ENCODE measurements at places on chromosomes 12 and 14. TPM values are rescaled to one million over a fixed set of nuclear protein-coding genes. Genes with fewer than 3 reads are reported as not detected.

DNA sequence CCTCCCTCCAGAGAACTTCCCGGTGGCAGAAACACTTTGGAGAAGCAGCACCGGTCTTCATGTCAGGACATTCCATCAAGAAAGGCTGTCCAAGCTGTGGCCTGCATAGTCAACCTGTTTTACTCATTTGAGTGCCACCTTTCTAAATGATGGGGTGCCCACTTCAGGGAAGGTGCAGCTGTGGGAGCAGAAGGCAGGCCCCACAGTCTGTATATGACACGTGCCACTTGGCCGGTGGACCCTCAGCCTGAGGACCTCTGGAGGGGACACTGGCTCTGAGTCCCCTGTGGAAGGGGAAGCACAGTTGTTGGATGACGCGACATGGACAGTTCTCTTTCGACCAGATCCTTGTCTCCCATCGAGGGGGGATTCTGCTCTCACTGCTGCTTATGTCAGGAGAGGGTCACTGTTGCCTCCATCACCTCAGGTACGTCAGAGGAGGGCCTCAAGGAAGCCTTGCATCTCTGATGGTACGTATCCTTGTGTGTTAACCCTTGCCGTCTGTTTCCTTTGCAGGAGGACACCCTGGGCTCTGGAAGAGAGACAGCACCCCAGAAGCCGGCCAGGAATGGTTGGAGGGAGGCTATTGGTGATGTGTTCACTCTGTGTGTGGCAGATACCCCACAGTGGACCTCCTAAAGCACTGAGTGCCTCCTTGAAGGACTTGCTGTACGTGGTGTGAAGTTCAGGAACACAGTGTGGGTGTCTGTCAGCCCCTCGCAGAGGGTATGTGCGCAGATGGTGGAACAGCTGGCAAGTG, 132.1 kb upstream of the RTL1 start:
- H3K27ac ChIP-seq: no peak overlapping the region
- DNase-seq: no peak
- no peak overlapping the region for H3K4me3 ChIP-seq
- H3K36me3 ChIP-seq: no peaks in the 10 kb centered on the region

GRCh38 chr12:8709124-8709830, 11.5 kb downstream of the RIMKLB start:
- H3K27ac ChIP-seq: no peak overlapping the region
- H3K4me1 ChIP-seq: peaks cover 11% of the 10 kb centered on the region
- no peaks in the 10 kb centered on the region for H3K27me3 ChIP-seq
- H3K4me3 ChIP-seq: no peak overlapping the region

GRCh38 chr14:45838597-45838996, 585.6 kb upstream of the MIS18BP1 start:
- DNase-seq: no peak
- H3K4me3 ChIP-seq: no peak overlapping the region
- no peaks in the 10 kb centered on the region for H3K4me1 ChIP-seq
- no peak overlapping the region for H3K27ac ChIP-seq
- H3K36me3 ChIP-seq: no peaks in the 10 kb centered on the region

DNA sequence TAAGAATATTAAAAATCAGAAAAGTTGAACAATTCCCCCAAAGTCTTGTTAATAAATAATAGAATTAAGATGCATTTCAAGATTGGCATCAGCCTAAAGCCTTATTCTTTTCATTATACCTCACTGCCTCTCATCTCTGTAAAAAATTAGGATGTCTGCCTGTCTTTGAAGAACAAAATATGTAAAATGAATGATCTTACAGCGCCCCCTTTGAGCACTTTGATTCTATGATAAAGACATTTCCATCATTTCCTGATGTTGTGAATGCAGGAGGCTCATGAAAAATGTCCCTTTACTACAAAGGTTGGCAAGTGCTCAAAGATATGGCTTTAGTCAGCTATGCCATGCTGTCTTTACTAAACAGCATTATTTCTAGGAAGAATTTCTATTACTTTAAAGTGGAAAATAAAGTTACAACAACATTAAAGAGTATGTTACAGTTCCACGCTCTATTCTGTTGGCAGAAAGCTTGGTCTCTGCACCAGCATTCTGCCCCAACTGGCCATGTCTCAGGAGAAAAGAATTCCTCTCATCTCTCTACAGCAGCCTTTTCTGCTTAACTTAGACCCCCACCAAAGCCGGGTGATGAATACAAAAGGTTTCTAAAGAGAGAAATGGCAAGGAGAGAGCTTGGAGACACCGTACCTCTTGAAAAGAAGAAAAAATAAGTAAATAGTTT, 95.1 kb downstream of the LLPH start:
- H3K4me1 ChIP-seq: no peaks in the 10 kb centered on the region
- DNase-seq: no peak
- H3K36me3 ChIP-seq: no peaks in the 10 kb centered on the region
- no peak overlapping the region for H3K4me3 ChIP-seq

CLEC1B gene
- polyA plus RNA-seq: not detected

COX8C gene
- not detected for polyA plus RNA-seq

PPFIA2 gene
- polyA plus RNA-seq: 0.47 TPM

All from SK-N-SH (cell line).